Naive thymus-derived CD4-positive, alpha-beta T cell (primary cell): ENCODE measurements at places on chromosomes 3 and 15.

DNA sequence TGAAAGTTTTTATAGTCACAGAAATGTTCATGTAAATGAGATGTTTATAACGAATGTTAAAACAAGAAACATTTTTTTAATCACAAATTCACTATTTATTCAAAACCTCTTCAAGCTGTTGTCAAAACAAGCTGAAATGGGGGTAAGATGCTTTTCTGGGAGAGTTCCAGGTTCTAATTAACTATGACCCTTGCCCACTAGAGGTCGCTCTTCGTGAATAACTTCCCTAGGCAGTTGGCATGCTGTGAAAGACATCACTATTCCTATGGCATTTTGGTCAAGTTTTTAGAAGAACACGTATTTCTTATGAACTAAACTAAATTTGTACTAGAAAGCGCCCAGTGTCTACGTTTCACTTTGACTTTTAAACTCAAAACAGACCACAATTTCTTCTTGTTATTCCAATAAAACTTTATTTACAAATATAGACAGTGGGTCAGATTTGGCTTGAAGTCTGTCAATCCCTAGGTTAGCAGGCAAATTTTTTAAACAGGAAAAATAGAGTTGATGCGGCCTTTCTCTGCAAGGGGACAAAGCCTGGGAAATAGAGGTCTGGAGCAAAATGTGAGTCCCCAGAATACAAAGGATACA, 62.8 kb upstream of the CMTM8 start:
- no peak overlapping the region for H3K4me3 ChIP-seq
- peaks cover 6% of the 10 kb centered on the region for H3K4me1 ChIP-seq
- no peaks in the 10 kb centered on the region for H3K27me3 ChIP-seq
- H3K36me3 ChIP-seq, result no peaks in the 10 kb centered on the region
- DNase-seq, result peak; percentile 42
- H3K27ac ChIP-seq, result no peak overlapping the region

DNA sequence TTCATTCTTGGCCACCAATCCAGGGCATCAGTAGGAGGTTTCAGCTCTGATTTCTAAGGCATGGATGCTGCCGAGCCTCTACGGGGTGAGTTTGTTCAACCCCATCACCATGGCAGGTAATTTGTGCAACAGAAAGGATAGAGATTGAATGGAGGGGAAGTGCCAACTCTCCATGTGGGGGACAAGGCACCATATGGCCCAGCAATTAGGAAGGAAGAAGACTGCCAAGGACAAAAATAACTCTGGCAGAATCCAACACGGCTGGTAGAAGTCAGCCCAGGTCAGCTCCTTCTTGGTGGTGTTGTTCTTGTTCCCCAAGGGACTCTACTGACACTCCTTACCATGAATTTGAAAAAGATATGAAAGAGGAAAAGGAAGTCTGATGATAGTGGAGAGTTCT, 503.9 kb downstream of the MAGI1 start:
- H3K36me3 ChIP-seq, result no peaks in the 10 kb centered on the region
- no peak overlapping the region for H3K27ac ChIP-seq
- no peaks in the 10 kb centered on the region for H3K4me1 ChIP-seq
- DNase-seq, result no peak
- H3K4me3 ChIP-seq, result no peak overlapping the region

DNA sequence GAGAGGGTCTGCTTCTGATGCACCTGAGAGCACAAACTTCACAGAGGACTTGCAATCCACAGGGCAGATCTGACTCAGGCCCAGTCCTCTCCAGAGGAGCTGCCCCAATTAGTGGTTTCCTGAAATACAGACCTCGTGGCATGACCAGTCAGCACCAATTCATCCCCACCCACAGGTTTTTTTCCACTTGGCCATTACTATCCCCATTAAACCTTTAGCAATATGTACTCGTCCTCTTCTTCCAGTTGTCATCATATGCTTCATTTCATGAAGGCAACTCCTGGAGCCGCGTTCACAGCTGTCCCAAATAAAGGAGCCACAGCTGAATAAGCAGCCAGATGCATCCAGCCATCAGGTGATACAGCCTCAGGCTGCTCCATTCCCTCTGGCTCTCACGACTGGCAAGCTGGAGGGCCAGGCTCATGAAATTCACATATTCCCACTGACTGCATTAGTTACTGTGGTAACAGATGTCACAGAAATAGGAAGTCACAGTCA, 163.1 kb downstream of the FMN1 start:
- no peak overlapping the region for H3K27ac ChIP-seq
- DNase-seq, result no peak

- no peak overlapping the region for H3K4me3 ChIP-seq
- no peaks in the 10 kb centered on the region for H3K36me3 ChIP-seq
- no peaks in the 10 kb centered on the region for H3K27me3 ChIP-seq
Observed at GRCh38 chr15:80934761-80935221, 54.8 kb downstream of the MESD start.

DNA sequence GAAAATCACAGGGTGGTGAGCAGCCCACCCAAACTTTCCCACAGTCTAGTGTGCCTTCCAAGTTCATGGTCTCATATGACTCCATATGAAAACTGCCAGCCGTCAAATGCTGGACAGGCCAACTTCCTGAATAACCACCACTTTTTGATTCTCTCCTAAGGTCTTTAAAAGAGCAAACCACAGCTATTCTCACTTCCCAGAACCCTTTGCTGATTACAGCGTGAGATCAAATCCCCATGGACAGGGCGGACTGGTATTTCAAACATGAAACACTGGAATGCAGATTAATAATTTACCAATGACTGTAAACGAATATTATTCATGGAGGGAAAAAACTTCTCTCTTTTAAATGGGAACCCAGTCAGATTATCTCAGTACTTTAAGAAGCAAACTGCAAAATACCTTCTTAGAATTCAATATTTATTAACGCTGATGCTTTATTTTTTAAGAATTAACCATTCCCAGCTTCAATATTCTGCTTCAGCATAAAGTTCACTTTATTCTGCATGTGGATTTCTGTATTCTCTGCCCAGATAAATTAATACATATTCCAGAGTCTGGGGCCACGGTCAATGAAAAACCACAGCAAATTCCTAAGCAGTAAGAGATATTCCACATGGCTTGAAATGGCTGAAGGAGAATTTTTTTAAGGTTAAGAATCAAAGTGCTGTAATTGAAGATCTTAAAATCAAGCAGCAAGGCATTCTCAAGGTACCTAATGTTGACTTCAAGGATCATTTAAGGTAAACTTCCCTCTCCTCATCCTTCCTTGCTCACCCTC, 42.9 kb downstream of the MYO1E start:
- H3K4me1 ChIP-seq, result no peaks in the 10 kb centered on the region
- no peaks in the 10 kb centered on the region for H3K27me3 ChIP-seq
- DNase-seq, result no peak
- no peaks in the 10 kb centered on the region for H3K36me3 ChIP-seq

DNA sequence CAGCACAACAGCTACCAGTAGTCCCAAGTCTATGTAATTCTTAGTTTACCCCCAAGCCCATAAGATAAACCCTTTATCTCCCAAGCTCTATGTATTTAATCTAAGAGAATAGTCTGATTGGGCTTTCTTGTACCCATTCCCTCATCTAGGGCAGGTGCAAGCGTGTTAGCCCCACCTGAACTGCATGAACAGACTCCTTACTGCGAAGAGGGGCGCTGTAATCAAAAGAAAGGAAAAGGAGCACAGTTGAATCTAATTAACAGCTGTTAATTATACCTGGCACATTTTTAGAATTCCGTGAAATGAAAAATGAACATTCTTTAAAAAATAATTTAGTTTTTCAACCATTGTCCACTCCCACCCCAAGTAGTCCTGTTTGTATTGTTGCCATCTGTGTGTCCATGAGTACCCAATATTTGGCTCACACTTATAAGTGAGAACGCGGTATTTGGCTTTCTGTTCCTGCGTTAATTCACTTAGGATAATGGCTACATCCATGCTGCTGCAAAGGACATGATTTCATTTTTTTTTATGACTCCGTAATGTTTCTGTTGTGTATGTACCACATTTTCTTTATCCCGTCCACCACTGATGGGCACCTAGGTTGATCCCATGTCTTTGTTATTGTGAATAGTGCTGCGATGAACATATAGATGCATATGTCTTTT, 26.5 kb upstream of the NEDD4 start:
- DNase-seq, result no peak
- H3K4me3 ChIP-seq, result no peak overlapping the region
- no peaks in the 10 kb centered on the region for H3K36me3 ChIP-seq

GRCh38 chr3:150365132-150365604, 42.9 kb upstream of the TSC22D2 start:
- H3K4me1 ChIP-seq, result no peaks in the 10 kb centered on the region
- H3K36me3 ChIP-seq, result no peaks in the 10 kb centered on the region
- H3K4me3 ChIP-seq, result no peak overlapping the region
- DNase-seq, result no peak
- H3K27me3 ChIP-seq, result no peaks in the 10 kb centered on the region

DNA sequence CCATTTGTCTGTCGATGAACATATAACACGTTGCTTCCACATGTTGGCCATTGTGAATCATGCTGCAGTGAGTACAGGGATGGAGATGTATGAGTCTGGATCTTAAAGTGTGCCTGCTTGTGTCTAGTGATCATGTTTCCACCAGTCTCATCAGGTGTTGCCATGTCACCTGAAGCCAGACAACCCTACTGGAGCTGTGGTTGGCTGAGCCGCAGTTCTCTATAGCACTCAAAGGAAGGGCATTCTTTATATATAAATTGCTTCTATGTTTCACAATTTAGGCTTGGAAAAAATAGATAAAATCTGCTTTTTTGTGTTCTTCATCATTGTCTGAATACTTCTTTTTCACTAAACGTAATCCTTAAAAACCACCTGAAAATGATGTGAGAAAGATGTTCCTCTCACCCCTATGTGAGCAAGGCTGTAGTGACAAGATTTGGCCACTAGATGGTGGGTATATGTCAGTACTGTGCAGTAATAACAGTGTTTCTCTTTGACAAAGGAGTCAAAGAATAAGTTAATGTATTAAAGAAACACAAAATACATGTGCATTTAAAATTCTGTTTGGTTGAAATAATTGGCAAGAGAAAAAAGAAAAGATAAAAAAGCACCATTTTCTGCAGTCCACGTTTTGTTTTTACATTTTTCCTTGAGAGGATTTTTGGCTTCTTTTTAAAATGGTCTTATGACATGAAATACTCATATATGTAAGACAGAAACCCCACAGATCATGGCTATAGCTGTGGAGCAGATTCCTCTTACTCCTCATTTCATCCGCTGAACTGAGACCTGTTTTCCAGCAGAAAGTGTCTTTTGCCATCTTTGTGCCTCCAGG, 394.5 kb upstream of the DPPA4 start:
- no peaks in the 10 kb centered on the region for H3K27me3 ChIP-seq
- no peak overlapping the region for H3K4me3 ChIP-seq
- peak; percentile 40 for DNase-seq
- no peak overlapping the region for H3K27ac ChIP-seq

- H3K27me3 ChIP-seq, result no peaks in the 10 kb centered on the region
- H3K36me3 ChIP-seq, result no peaks in the 10 kb centered on the region
- no peak for DNase-seq
- no peaks in the 10 kb centered on the region for H3K4me1 ChIP-seq
- no peak overlapping the region for H3K4me3 ChIP-seq
Observed at GRCh38 chr3:176737480-176738110, 459.7 kb downstream of the TBL1XR1 start.

DNA sequence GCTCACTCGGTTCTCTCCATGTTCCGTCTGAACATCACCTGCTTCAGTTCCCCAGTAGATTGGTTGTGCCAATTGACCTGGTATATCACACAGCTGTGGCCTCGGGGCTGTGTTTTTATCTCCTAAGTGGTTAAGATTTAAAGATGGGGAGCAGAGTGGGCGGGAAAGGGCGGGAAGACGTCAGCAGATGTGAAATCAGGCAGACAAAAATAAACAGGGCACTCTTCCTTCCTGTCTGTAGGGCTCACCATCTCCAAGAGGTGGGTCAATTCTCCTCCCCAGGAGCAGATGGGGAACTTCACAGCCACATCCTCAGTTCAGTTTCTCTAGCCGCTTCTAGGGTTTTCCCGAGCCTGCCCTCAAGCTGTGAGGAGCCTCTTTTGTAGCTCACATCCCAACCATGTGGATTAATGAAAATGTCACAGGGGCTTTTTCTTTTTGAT, 26.8 kb upstream of the LIMD1 start:
- H3K36me3 ChIP-seq, result no peaks in the 10 kb centered on the region
- H3K27me3 ChIP-seq, result no peaks in the 10 kb centered on the region
- no peak overlapping the region for H3K4me3 ChIP-seq
- peak; percentile 21 for DNase-seq
- H3K27ac ChIP-seq, result no peak overlapping the region
- H3K4me1 ChIP-seq, result peaks cover 3% of the 10 kb centered on the region

DNA sequence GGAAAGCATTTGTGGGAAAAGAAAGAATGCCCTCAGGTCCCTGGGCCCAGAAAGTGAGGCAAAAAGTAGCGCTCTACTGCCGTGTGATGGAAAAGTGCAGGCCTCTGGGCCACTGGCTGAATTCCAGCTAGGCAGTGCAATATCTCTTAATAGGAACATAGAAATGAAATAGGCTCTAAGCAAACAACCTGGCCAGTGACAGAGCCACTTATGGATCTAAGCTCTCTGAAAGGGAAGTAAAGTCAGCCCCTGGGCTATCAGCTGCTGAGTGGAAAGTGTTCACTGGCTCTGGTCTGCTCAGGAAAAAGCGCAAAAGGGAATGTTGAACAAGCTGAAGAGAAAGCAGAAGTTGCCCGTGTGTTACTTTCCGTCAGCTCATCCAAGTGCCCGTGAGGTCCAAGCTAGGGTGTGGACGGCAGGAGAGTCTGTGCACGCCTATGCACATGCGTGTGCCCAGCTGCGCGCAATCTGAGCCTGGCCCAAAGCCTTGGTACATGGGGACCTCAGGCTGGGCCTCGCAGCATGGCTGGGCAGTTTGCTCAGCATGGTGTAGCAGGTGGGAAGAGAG, 74.0 kb upstream of the RAD18 start:
- no peaks in the 10 kb centered on the region for H3K36me3 ChIP-seq
- no peaks in the 10 kb centered on the region for H3K4me1 ChIP-seq
- H3K27me3 ChIP-seq, result no peaks in the 10 kb centered on the region
- DNase-seq, result no peak

DNA sequence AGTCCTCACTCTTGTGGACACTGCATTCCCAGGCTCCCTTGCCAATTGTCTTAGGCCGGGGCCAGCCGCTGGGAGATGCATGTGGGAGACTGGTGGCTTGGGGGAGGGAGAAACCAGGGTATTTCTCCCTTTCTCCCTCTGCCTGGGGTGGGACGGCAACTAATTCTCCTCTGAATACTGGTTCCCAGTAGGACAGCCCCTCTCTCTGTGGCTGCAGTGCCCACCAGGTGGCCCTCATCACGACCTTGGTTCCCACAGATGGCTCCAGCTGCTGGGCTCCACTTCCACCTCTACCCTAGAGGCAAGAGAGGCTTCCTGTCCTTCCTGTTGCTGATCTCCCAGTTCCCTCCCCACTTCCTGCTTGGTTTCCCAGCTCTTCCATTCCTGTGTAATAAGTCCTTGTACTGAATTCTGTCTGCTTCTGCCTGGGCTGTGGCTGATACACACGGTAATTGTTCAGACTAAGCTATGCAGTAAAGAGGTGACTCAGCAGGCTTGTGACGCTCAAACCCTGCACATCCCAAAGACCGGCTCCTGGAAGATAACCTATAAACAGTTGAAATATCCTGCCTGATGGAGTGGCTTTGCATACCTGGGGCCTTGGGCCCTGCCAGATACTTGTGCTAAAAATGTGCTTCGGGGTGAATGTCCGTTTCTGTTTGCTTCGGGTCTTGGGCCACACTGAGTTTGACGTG, 20.4 kb upstream of the COPG1 start:
- H3K4me1 ChIP-seq, result no peaks in the 10 kb centered on the region
- no peaks in the 10 kb centered on the region for H3K36me3 ChIP-seq
- no peak overlapping the region for H3K4me3 ChIP-seq
- H3K27ac ChIP-seq, result no peak overlapping the region
- H3K27me3 ChIP-seq, result no peaks in the 10 kb centered on the region

- no peak for DNase-seq
- no peaks in the 10 kb centered on the region for H3K36me3 ChIP-seq
- no peak overlapping the region for H3K4me3 ChIP-seq
- no peaks in the 10 kb centered on the region for H3K4me1 ChIP-seq
- H3K27ac ChIP-seq, result no peak overlapping the region
Observed at GRCh38 chr15:32117122-32117521, 86.8 kb downstream of the CHRNA7 start.
